ENCODE measurements at places on chromosomes 1 and 21.

DNA sequence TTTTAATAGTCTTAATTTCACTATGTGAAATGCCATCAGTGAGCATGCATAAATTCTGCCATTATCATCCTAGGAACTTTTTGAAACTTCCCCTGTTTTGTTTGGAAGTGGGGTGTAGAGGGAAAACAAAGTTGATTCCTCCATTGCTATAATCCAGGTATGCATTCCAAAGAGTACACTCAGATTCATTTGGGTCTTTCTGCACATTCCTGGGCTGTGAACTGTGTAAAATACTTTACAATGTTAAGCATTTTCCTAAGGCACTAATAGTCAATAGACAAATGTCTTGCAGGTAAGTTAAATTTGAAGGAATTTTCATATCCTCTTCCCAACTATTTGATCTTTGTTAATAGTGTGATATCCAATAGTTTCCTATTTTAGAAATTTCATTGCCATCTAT lies 36.2 kb downstream of the SGIP1 start:
- no peak for DNase-seq

DNA sequence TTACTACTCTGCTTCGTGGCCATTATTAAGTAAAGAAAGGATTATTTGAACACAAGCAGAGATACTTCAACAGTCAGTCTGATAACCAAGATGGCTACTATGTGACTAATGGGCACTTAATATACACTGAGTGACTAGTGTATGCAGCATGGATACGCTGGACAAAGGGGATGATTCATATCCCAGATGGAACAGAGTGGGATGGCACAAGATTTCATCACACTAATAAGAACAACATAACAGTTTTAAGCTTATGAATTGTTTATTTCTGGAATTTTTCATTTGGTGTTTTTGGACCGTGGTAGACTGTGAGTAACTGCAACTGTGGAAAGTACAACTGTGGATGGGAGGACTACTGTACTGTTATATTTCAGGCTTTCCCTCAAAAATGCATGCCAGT lies 9.4 kb downstream of the ZCCHC17 start:
- DNase-seq: no peak

GRCh38 chr1:86505564-86505902 lies 36.8 kb downstream of the CLCA1 start:
- no peak for DNase-seq

DNA sequence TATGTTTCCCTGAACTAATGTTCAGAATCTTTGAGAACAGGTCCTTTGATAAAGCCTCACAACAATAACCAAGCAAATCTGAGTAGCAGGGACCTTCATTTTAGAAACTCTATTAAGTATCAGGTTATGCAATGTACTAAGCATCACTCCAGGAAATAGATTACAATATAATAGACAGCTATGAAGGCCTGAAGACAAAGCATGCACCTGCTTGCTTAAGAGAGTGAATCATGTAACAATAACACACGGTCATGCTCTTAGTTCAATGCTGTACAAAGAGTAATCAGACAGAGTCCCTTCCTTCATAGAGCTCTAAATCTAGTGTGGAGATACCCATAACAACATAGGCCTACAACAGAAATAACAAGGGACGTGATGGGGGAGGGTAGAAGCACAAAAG lies 8.1 kb upstream of the CMPK1 start:
- DNase-seq: no peak

GRCh38 chr21:36210779-36211659 lies 54.4 kb downstream of the DOP1B start:
- no peak for DNase-seq

DNA sequence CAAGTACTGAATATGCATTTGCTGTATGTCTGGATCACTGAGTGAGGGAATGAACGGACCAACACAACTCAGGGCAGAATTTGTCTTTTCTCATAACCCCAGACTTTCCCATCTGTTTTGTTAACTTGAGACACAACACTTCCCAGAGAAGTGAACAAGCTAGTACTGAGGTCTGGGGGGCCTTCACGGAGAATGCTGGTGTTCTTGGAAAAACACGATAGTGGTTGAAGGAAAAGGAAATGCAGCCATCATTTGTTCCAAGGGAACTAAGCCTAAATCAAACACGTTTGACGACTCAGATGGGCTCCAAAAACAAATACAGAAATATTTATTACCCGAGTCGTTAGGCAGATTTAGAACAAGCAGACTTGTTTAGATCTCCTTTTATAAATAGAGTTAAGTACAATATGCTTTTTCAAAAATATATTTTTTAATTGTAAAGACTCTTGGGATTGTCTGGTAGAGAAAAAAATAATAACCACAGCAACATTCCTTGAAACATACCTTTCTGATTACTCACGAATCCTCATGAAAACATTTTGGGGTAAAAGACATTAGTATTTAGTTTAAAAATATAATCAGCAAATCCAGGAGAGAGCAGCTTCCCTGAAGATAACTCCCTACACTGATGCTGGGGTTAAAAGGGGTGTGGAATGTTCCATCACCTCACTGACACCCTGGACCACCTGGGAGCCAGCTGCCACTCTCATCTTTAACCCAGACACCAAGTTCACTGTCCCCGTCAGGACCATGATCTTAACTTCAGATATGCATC lies 427.7 kb upstream of the RUNX1 start:
- no peak for DNase-seq

- DNase-seq: no peak
Measured at GRCh38 chr1:94218332-94218731, 19.1 kb downstream of the ARHGAP29 start.

GRCh38 chr1:67211589-67212563 lies 45.6 kb downstream of the IL23R start:
- DNase-seq: no peak

GRCh38 chr1:204307334-204307883 lies 52.3 kb downstream of the PLEKHA6 start:
- no peak for DNase-seq

- peak; percentile 79 for DNase-seq
Measured at GRCh38 chr1:201719812-201720521, 109.0 kb upstream of the IPO9 start.

All from retina (tissue), 1 donor.